Activated naive CD4-positive, alpha-beta T cell treated with anti-CD3 and anti-CD28 coated beads, Interleukin-2, amount 50 U/mL, for 72 hours (primary cell): ENCODE measurements at places on chromosomes 3 and 15. TPM values are rescaled to one million over a fixed set of nuclear protein-coding genes. Genes with fewer than 3 reads are reported as not detected.

The MYL3 gene
- total RNA-seq, result not detected

The RBP2 gene
- total RNA-seq, result not detected

The CNTN4 gene
- not detected for total RNA-seq

DNA sequence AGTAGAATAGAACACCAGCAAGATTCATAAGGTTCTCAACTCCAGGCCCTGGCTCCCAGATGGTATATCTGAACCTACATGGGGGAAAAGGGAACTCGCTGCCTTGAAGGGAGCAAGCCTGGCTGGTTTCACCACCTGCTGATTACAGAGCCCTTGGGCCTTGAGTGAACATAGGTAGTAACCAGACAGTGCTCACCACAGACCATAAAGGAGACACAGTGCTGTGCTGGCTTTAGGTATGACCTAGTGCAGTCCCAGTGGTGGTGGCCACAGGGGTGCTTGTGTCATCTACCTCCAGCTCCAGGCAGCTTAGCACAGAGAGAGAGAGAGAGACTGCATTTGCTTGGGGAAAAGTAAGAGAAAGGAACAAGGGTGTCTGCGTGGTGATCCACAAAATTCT, 409.8 kb downstream of the FGF12 start:
- DNase-seq, result no peak

DNA sequence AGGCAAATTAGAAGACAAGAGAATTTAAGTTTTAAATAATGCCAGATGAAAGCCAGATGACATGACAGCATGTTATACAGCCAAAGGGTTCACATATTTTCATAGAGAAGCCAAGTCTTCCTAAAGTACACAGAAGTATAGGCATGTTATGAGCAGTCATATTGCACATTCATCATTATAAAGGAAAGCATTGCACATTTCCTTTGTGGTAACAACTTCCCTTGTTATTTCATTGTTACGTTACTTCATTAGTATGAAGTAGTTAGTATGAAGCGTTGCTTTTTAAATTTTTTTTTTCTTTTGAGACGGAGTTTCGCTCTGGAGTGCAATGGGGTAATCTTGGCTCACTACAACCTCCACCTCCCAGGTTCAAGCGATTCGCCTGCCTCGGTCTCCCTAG, 4.6 kb upstream of the ABCC5 start:
- no peak for DNase-seq

- no peak for DNase-seq
These were observed 3.3 kb downstream of the HES1 start for GRCh38 chr3:194139071-194139813.

DNA sequence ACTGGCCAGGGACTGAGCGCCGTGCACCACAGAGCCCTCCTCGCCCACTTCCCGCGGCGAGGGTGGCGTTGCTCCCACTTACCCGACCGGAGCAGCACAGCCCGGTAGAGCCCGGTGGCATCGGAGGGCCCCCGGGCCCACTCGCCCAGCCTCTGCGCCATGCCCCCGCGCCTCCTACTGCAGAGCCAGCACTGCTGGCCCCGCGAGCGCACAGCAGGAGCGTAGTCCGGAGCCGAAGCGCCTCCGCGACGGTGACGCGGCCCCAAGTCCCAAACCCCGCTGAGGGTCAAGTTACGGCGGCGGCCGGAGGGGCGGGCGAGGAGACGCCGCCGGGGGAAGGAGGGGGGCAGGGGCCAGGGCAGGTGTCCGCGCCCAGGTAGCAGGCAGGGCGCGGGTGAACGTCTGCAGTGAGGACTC, 9.6 kb upstream of the FAM107A start:
- no peak for DNase-seq
